ENCODE measurements at places on chromosomes 11 and 22.

GRCh38 chr11:118572981-118573550 is 857 bp downstream of the ARCN1 start:
- DNase-seq = peak; percentile 38

- DNase-seq = no peak
Observed at GRCh38 chr11:112294688-112295340, 34.2 kb upstream of the PLET1 start.

DNA sequence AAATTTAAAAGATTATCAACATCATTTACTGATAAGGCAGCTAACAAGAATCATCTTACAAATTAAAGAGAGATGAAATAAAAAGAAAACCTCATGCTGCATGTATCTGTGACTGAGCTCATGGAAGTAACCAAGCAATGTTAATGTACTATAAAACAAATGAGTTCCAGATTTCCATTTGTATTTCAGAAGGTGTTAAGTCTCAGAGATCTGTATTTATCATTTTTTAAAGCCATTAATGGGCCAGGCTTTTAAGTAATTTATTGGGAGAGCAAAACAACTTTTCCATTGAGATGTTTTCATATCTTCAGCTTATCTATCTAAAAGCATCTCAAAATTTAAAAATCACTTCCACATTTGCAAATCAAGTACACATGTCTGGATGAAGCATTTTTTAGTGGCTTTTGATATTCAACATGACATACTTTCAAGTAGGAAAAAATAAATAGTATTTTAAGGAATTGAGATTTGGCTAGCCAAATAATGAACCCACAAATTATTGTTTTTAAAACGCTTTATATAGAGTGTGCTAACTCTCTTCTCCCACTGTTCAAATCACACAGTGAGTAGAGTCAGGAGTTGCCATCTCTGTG is 17.9 kb upstream of the BBOX1 start:
- DNase-seq = no peak

DNA sequence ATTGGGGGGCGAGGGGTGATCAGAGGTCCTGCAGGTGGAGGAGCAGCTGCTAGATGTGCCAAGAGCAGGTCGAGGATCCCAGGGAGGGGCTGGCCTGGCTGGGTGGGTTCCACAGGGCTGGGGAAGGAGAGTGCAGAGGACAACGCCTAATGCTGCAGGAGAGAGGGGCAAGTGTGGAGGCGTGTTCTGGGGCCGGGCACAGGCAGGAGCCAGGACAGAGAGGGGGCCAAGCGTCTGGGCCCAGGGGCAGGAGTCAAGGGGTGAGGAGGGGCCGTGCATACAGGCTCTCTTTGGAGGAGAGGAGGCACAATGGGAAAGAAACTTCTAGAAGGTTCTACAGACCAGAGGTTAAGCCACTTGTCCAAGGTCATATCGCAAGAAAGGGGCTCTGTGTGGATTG is 26.7 kb upstream of the FGF19 start:
- DNase-seq = no peak

DNA sequence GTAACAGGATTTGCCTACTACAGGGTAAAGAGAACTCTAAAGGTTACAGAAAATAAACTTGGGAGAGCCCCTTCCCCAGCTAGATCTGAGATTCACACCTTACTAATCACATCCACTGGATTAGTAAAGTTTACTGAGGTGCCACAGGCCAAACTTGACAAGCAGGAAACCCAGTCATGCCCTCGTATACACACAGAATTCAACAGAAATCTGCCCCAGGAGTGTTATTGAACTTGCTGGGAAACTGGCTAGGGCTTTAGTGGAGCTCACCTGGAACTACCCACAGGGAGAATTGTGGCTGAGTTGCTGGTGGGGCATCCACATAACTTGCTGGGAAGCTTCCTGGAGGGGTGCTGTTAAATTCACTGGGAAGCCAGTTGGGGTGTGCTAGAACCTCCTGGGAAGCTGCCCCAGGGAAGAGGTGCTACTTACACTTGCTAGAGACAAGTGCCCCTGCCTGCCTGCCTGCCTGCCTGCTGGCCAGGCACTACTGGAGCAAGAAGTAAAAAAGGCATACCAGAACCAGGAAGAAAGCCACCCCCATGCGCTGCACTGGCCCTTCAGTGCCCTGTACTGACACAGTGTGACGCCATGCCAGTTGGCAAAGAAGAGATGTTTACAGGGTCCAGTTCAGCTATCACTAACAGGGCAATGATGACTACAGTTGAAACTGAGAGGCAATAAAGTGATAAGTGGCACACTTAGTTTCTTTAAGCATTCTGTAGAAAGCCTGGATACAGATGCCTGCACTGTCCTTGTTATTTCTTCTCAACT is 106.5 kb downstream of the ALX4 start:
- DNase-seq = no peak

DNA sequence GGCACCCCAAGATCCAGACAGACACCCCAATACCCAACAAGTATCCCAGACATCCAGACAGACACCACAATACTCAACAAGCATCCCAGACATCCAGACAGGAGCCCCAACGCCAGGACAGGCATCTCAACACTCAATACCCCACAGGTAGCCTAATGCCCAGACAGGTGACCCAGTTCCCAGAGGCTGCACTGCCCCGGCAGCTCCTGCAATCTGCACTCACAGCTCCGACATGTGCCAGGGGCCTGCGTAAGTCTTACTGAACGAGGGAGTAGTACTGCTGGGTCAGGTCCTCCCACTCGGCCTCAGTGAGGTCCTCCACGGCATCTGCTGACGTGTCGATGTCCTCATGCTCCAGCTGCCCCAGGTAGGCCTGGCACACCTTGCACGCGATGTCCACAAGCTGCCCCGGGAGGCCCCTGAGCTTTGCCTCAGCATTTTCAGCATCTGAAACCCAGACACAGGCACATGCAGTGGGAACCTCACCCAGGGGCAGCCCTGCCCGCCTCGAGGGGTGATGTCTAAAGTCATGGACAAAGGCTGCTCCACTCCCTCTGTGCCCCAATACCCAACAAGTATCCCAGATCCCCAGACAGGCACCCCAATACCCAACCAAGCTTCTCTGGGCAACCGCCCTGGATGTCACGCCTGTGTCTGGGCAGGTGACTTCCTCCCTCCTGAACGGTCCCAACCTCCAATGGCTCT is 16.6 kb downstream of the TTLL8 start:
- no peak for DNase-seq

- DNase-seq = no peak
Observed at GRCh38 chr11:2382129-2382517, 5.0 kb downstream of the CD81 start.

GRCh38 chr11:12274558-12275197 is 102.7 kb upstream of the PARVA start:
- no peak for DNase-seq

GRCh38 chr11:81913793-81914192 is 819.9 kb downstream of the FAM181B start:
- no peak for DNase-seq

DNA sequence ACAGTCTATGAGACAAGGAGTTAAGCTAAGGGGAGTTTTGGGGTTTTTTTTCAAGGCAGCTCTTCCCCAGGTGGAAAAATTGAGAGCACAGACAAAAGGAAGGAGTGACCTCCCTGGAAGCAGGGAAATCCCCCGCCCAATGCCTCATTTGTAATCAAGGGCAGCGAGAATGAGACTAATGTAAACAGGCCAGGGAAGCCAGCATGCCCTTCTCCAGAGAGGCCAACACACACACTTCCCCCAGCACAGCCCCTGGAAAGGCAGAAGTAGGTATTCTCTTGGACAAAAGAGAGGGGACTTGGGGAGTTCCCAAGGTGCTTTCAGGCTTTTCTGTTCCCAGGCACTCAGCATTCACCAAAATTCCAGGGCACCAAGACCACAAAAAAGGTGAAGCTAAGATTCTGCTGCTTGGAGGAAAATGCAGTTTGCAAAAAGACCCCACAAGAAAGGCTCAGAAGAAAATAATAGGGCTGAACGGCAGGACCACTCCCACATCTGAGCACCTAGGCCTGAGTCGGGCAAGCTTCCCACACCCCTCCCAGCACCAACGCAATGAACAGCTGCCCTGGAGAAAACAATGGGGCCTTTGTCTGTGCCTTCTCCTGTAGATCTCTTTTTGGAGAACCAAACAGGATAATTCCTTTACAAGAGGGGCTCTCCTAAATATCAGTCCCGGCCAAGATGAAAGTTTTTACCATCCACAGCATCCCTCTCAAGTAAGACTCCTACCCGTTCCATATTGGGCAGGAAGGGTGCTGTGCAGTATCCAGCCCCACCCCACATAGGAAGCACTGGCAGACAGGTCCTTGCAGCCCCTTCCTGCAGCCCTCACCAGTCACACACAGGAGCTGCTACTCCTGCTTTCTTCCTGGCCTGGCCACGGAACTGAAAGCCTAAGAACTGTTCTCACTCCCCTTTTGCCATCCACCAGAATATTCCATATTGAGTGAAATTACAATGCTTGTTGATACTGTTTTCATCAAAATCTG is 70.7 kb upstream of the AKIP1 start:
- DNase-seq = no peak

DNA sequence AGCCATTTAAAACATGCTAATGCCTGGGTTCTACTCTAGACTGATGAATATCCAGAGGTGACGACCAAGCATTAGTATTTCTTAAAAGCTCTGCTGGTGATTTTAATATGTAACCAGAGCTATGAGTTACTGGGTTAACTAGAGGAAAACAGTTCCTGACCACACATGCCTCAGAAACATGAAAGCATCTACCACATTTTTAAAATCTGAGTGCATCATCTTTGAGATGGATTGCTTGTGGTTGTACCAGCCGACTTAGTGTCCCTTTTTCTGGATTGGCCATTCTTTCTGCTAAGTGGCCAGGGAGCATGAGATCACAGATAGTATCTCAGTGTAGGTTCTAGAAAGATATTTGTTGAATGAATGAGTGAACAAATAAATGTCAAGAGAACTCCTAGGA is 152.4 kb downstream of the NTM start:
- DNase-seq = no peak

DNA sequence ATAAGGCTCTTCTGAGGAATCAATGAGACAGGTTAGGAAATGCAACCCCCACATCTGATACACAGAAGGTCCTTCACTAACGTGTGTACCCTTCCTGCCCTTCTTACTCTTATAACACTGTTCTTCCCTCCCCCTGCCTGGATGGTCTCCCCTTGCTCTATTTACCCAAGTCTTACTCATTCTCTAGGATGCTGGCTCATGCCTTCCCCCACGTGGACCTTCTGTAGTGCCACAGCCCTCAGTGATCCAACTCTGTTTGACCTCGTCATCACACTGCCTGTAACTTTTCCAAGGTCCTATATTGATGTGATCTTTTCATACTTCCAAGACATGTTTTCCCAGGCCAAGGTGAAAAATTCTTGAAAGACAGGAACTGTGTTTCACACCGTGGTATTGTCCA is 79.8 kb downstream of the C11orf58 start:
- DNase-seq = no peak
